Activated naive CD4-positive, alpha-beta T cell treated with anti-CD3 and anti-CD28 coated beads, Interleukin-2, amount 50 U/mL, for 16 hours (primary cell): ENCODE measurements at places on chromosomes 3 and 15.

DNA sequence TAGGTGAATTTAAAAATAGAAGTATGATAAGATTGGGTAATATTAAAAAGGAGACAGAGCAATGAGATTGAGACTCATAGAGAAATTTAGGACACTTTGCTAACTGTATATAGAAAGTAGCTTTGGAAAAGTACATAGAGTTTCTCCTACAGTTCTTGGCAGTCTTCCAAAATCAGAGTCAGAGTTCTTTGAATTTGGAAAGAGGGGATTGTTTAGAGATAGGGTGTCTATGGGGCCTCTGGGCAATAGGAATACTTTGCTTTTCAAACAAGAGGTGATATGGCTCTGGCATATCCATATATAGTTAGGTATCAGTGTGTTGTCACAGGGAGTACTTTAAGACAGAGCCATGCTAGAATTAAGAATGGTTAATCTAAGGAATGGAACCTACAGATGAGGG, 477.1 kb upstream of the KCNMB2 start:
- no peak for DNase-seq

GRCh38 chr3:77329116-77329515, 289.2 kb downstream of the ROBO2 start:
- DNase-seq, result no peak

DNA sequence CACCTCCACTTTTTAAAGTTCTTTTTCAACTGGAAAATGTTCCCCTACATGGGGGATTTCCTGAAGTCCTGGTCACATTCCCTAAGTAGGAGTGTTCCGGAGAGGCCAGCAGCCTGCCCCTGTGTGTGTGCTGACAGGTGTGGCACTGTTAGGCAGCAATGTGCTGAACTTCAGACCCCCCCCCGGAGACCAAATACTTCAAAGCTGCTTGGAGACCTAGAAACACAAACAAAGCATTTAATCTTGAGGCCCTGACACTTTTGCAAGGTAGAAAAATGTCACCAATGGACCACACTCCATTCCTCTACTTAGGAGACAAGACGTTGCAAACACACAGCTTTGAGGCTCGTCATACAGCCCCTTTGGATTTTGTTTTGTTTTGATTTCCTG, 259.6 kb upstream of the CTNNB1 start:
- no peak for DNase-seq

DNA sequence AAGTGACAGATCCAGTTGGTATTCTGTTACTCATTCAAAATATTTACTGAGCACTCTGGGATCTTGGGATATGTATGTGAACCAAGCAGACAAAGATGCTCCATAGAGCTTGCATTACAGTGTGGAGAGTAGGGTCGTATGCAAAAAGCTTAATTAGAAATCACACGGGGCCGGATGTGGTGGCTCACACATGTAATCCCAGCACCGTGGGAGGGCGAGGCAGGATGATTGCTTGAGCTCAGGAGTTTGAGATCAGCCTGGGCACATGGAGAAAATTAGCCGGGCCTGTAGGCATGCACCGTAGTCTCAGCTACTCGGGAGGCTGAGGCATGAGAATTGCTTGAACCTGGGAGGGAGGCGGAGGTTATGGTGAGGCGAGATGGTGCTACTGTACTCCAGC, 68.7 kb upstream of the MB21D2 start:
- no peak for DNase-seq

DNA sequence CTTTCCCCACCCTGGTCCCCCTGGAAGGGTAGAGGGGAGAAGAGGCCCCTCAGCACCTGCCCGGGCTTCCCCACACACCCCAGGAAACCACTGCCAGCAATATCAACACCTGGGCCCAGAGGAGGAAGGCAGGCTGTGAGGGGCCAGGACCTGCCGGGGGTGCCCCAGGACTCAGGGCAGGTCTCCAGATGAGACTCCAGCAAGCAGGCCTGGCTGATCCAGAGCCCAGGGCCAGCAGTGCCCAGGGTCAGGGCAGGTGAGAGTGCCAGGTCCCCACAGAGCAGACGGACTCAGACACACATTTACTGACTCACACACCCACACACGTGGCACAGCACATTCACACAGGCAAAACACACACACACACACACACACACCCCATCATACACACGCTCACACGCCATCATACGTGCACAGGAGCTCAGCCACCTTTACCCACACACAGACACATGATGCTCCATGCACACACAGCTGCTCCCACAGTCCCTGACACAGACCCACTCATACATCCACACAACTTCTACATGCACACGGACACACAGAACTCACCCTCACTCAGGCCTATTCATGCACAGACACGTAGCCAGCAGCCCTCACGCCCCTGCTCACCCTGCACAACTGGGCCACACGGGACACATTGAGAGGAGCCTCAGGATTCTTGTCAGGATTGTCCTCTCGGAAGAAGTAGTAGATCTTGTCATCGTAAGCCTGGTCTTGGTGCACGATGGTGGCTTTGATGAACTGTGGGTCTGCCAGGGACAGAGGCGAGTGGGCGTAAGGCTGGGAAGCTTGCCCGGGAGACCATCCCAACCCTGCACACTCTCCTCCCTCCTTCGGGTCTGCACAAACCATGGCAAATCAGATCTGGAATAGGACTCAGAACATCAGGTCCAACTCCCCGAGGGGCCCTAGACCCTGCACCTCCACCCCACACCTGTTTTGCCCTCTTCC, 17.5 kb downstream of the SEMA7A start:
- peak; percentile 7 for DNase-seq

- no peak for DNase-seq
Measured at GRCh38 chr3:45610119-45610518, 15.6 kb downstream of the LIMD1 start.

DNA sequence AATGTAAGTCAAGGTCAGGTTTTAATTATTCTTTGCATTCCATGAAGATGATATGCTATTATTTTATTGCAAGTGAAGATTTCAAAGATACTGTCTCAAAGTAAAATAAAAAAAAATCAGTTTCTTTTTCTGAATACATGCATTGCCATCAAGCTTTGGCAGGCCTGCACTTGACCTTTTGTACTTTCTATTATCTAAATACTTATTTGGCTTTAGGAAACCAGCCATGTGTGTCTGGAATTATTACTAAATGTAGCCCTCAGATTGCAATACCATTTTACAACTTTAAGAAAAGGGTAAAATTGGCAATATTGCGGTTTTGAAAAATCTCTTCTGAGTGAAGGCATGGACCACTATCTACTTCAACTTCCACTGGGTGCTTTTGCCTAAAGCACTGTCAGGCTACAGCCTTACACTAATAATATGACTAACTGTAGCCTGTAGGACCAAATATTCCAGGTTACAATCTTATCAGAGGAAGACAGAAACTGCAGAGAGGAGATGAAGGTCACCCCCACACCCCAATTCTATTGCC, 349.4 kb upstream of the DCBLD2 start:
- no peak for DNase-seq

GRCh38 chr3:14320219-14320618, 82.2 kb upstream of the SLC6A6 start:
- no peak for DNase-seq

GRCh38 chr3:13332158-13332557, 88.0 kb downstream of the NUP210 start:
- DNase-seq, result no peak

DNA sequence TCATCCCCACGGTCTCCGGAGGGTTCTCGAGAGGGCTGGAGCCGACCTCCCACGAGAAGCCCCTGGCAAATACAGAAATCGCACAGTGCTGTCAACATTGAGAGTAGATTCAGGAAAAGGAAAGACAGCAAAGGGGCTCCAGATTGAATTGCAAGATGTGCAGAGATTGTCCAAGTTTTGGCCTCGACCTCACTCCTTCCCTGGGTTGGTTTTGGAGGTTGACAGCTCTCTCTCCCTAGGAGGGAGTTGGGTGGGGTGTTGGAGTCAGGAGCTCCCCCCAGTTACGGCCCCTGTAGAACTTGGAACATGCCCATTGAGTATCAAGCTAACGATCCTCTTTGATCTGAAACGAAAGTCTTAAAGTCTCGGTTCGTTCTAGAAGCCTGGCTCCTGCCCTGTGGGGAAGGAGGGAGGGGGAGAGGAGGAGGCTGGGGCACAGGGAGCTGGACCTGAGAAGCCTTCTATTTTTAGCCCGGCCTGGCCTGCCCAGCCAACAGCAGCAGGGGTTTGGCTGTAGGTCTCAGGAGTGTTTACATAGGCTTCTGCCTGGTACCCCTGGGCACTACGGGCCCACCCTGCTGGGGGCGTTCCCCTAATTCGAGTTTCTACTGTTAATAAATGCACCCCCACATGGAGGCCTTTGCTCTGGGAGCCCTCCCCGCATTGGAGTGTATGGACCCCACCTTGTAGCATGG, 672 bp upstream of the KY start:
- no peak for DNase-seq

DNA sequence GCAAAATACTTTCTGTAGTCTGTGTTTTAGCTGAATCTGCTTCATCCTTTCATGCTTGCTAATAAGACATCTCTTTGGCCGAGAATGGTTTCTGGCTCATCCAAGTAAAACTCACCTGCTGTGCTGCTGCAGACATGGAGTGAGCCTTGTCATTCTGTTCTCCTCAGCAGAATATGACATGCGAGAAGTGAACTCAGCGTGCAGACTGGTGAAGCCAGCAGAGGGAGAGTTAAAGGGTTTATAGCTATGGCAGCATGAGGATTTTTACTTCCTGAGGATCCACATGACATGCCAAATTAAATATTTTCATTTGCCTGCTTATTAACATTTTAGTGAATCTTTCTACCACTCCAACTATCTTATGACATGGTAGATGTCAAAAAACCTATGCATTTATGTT, 658.4 kb upstream of the NECTIN3 start:
- no peak for DNase-seq

- DNase-seq, result no peak
Measured at GRCh38 chr15:74203914-74204431, 1.4 kb upstream of the STRA6 start.

- DNase-seq, result no peak
Measured at GRCh38 chr3:143433787-143434378, 314.3 kb downstream of the CHST2 start.

GRCh38 chr3:164479406-164479805, 598.9 kb downstream of the SI start:
- DNase-seq, result no peak

GRCh38 chr15:91516866-91517265, 336.6 kb upstream of the SLCO3A1 start:
- no peak for DNase-seq

DNA sequence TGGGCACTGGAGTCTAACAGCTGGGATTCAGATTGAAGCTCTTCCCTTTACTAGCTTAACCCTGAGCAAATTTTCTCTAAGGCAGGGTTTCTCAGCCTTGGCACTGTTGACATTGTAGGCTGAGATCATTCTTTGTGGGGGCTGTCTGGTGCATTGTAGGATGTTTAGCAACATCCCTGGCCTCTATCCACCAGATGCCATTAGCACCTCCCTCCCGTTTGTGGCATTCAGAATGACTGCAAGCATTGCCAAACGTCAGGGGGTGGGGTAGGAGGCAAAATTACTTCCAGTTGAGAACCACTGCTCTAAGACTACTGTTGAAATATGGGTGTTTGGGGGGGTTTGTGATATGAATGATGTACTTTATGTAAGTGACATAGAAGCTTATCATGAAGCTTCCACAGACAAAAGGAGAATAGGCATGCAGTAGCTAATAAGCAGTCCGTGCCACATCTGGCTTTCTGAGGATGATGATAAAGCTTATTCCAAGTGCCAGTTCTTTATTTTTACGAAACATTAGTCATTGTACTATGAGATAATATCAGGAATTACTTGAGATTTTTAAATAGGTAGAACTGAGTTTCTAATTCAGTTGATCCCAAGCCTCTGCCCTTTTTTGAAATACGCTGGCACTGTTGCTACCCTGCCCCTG, 39.3 kb downstream of the NKIRAS1 start:
- no peak for DNase-seq

DNA sequence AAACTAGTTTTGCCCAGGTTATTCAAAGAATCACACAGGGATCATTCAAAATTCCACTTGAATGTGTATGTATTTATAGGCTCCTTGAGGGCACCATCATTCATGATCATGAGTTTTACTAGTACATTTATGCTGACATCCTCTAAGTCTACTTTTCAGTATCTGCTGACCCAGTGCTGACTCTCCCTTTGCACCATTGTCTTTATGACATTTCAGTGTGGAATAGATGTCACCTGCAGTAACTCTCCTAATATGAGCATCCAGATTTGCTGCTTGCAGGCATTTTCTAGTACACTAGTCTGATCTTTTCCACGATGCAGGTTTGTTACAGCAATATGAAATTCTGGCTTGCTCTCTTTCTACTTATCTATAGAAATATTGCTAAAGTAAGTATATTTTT, 1603.5 kb downstream of the SI start:
- no peak for DNase-seq

GRCh38 chr15:38406436-38406835, 47.5 kb upstream of the FAM98B start:
- DNase-seq, result no peak

- no peak for DNase-seq
Measured at GRCh38 chr15:59590027-59590426, 21.6 kb upstream of the GCNT3 start.

GRCh38 chr3:37924453-37924852, 62.8 kb downstream of the CTDSPL start:
- DNase-seq, result no peak

DNA sequence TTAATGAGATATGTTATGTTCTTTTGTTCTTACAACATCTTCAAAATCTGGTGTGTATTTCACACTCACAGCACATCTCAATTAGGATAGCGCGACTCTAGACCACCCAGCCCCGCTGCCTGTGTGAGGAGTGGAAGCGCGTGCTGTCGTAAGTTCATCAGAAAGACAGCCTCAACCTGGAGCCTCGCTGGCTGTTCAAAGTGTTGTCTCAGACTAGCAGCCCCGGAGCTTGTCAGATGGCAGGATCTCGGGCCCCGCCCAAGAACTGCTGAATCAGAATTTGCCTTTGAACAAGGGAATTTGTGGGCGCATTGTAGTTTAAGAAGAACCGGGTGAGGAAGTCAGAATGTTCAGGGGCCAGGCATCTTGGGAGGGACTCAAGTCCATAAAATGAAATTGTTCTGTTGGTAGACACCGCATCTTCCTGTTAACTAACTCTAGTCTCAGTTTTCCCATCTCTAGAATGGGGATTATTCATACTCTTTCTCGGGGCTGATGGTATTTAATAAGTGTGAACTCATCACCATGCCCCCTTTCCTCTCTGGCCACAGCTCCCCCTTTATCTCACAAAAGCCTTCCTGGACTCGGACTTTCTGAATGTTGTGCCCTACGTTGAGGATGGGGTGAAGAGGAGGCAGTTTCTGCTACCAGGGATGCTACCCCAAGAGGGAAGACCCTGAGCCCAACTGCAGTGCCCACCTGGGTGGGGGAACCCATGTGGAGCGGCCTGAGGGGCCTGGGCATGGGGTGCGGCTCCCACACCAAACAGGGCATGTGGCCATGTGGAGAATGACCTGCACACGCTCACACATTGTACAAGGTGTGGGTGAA, 40.4 kb downstream of the BHLHE40 start:
- DNase-seq, result peak; percentile 73

GRCh38 chr3:160038862-160039562, 50.4 kb downstream of the IL12A start:
- DNase-seq, result peak; percentile 11

- DNase-seq, result no peak
Measured at GRCh38 chr3:165463531-165463930, 267.3 kb upstream of the SLITRK3 start.
